ENCODE measurements at places on chromosomes 13 and 19. TPM values are rescaled to one million over a fixed set of nuclear protein-coding genes. Genes with fewer than 3 reads are reported as not detected.

GRCh38 chr19:30073152-30074000 is 131.3 kb downstream of the URI1 start:
- H3K4me1 ChIP-seq, result no peaks in the 10 kb centered on the region
- H3K36me3 ChIP-seq, result no peaks in the 10 kb centered on the region
- DNase-seq, result no peak
- H3K27me3 ChIP-seq, result no peaks in the 10 kb centered on the region
- H3K4me3 ChIP-seq, result no peak overlapping the region

DNA sequence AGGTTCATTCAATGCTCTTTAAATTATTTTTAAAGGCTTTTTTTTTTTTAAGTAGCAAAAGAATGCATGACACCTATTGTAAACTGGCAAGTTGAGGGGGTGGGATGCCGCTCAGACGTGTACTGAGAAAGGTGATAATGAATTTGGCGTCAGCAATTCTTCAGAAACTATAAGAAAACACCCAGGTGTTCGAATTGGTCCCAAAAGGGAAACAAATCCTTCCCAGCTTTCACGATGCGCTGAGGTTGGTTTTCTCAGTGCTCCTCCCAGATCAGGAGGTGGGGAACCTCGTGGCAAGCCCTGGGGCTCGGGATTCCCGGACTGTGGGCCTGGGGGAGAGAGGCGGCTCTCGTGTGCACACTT is 543 bp upstream of the FAM124A start:
- peak overlapping the region; percentile 64 for H3K4me3 ChIP-seq
- peaks cover 16% of the 10 kb centered on the region for H3K4me1 ChIP-seq
- peaks cover 4% of the 10 kb centered on the region for H3K27me3 ChIP-seq
- no peak for DNase-seq
- no peak overlapping the region for H3K27ac ChIP-seq
- H3K36me3 ChIP-seq, result no peaks in the 10 kb centered on the region

- no peak overlapping the region for H3K4me3 ChIP-seq
- H3K4me1 ChIP-seq, result no peaks in the 10 kb centered on the region
- no peaks in the 10 kb centered on the region for H3K36me3 ChIP-seq
These were observed 41.8 kb downstream of the MBD3L2B start for GRCh38 chr19:6979399-6979798.

- no peak overlapping the region for H3K27ac ChIP-seq
- no peaks in the 10 kb centered on the region for H3K36me3 ChIP-seq
- peaks cover 5% of the 10 kb centered on the region for H3K4me1 ChIP-seq
- no peak overlapping the region for H3K4me3 ChIP-seq
- DNase-seq, result no peak
- peaks cover 29% of the 10 kb centered on the region for H3K27me3 ChIP-seq
These were observed 27.1 kb upstream of the PARP4 start for GRCh38 chr13:24539500-24540165.

DNA sequence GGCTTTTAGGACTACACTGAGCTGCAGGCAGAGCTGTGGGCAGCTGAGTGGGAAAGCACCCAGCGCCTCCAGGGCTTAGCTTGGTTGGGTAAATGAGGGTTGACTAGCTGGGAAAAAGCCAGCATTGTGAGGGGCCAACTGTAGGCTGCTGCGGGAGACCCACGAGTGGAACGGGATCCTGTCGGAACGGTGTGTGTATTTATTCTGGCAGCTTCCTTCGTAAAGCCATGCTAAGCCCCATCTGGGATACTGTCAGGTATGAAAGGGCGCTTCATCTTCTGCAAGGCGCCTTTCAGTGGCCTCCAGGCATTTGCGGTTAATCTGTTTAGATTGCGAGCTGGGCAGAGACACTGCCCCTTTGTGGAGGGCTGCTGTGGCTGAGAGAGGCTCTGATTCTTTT is 39.5 kb upstream of the CNMD start:
- DNase-seq, result no peak
- no peaks in the 10 kb centered on the region for H3K4me1 ChIP-seq
- no peak overlapping the region for H3K4me3 ChIP-seq

DNA sequence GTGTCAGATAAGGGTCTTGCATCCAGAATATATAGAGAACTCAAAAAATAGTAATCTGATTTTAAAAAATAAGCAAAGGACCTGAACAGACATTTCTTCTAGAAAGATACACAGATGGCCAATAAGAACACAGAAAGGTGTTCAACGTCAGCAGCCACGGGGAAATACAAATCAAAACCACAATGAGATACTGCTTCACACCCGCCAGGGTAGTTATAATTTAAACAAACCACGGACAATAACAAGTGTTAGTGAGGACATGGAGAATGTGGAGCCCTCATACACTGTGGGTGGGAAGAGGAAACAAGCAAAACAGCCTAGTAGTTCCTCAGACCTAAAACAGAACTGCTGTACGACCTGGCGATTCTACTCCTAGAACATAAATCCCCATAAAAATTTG is 26.7 kb upstream of the NAPA start:
- no peak for DNase-seq
- no peaks in the 10 kb centered on the region for H3K27me3 ChIP-seq
- H3K4me3 ChIP-seq, result no peak overlapping the region
- H3K4me1 ChIP-seq, result no peaks in the 10 kb centered on the region
- no peaks in the 10 kb centered on the region for H3K36me3 ChIP-seq
- no peak overlapping the region for H3K27ac ChIP-seq

GRCh38 chr13:40960716-40961115 is 58.4 kb downstream of the ELF1 start:
- H3K36me3 ChIP-seq, result peaks cover 5% of the 10 kb centered on the region
- no peak overlapping the region for H3K4me3 ChIP-seq
- H3K27me3 ChIP-seq, result no peaks in the 10 kb centered on the region
- no peaks in the 10 kb centered on the region for H3K4me1 ChIP-seq
- DNase-seq, result no peak

DNA sequence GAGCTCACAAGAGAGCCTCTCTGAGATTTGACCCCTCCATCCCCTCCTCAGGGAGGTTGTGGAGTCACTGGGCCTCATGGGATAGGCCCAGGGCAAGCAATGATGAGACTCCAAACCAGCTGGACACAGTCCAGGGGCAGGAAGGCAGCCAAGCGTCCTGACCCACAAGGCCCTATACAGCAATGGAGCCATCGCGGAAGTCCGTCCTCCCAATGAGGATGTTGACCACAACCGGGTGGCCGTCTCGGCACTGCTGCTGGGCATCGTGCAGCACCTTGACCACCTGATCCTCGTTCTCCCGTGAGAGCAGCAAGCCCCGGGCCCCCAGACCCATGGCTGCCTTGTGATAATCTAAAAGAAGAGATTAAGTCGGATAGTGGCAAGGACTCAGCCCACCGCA is 7.9 kb downstream of the SYDE1 start:
- no peaks in the 10 kb centered on the region for H3K4me1 ChIP-seq
- DNase-seq, result no peak

DNA sequence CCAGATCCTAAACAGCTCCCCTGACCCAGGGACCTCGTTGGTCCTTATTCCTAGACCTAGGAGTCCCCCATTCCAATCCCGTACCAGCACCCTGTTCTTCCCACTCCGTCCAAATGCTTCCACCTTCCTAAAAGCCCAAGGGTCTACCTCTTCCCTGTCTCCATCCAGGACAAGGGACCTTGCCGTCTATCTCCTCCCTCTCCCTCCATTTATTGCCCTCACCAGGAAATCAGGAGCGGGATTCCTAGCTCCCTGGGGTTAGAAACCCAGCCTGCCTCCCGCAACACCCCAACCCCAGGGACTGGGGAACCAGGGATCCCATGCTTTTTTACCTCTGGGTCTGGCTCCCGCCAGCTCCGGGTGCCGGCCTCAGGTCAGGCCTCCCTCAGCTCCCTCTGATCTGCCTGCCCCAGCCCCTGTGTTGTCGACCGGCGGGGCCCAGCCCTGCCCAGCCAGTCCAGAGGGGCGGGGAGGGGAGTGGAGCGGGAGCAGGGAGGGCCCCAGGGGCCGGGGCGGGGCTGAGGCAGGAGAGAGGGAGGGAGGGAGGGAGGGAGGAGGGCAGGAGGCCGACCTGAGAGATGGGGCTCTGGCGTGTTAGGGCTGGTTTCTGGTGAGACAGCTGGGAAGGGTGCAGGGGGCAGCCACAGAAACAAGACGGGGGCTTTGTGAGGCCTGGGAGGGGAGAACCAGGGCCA is at the start of gene B3GNT8:
TSS of gene B3GNT8 (minus strand) at position 423 of the 695 bp plus-strand sequence. CDS start 596 bp downstream, outside the sequence.
- no peak within 1 kb of the TSS for H3K4me3 ChIP-seq
- H3K36me3 ChIP-seq, result peaks cover 18% of the 10 kb centered on the region
- H3K27me3 ChIP-seq, result no peaks in the 10 kb centered on the region
- peak within 1 kb of the TSS; percentile 70 for H3K27ac ChIP-seq
- peak; percentile 32 for DNase-seq

- H3K36me3 ChIP-seq, result no peaks in the 10 kb centered on the region
- no peak for DNase-seq
- H3K4me1 ChIP-seq, result peaks cover 17% of the 10 kb centered on the region
- H3K27me3 ChIP-seq, result no peaks in the 10 kb centered on the region
These were observed at the start of gene ICAM3 for GRCh38 chr19:10339380-10339960. TSS of gene ICAM3 (minus strand) at chr19:10339624. CDS start at chr19:10339614, 10 bp downstream.

- H3K36me3 ChIP-seq, result no peaks in the 10 kb centered on the region
- no peaks in the 10 kb centered on the region for H3K4me1 ChIP-seq
- no peak overlapping the region for H3K4me3 ChIP-seq
- H3K27ac ChIP-seq, result no peak overlapping the region
- no peaks in the 10 kb centered on the region for H3K27me3 ChIP-seq
These were observed 48.8 kb downstream of the FRY start for GRCh38 chr13:32080328-32080744.

DNA sequence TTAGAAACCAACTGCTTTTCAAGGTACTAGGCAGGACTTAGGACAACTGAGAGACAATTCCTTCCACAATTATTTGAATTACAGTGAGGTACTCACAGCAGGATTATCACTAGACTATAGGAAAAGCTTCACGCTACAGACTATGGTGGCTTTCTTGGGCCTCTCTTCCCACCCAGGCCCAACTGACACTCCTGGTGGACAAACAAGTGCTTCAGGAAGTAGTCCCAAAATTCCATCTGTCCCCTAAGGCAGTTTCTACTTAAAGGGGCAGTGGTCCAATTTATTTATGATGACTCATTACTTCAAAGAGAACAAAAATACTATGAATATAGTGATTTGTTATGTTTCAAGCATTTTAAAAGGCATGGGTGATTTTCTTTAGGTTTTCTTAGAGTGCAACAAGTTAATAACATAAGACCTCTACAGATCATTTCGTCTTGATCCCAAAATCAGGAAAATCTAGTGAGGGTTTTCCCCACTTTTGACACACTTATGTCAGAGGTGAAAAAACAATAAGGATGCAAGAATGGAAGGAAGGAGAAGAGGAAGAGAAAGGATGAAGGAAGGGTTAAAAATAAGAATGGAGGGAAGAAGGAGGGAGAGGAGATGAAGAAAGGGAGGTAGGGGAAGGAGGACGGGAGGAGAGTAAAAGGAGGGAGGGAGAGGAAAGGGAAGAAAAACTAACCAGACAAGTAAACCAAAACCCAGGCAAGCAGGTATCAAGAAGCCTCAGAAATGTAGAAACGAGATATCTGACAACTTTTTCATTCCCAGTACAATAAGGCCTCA is 100.7 kb downstream of the SERP2 start:
- H3K27ac ChIP-seq, result no peak overlapping the region
- peak; percentile 48 for DNase-seq
- H3K27me3 ChIP-seq, result no peaks in the 10 kb centered on the region
- no peaks in the 10 kb centered on the region for H3K36me3 ChIP-seq

DNA sequence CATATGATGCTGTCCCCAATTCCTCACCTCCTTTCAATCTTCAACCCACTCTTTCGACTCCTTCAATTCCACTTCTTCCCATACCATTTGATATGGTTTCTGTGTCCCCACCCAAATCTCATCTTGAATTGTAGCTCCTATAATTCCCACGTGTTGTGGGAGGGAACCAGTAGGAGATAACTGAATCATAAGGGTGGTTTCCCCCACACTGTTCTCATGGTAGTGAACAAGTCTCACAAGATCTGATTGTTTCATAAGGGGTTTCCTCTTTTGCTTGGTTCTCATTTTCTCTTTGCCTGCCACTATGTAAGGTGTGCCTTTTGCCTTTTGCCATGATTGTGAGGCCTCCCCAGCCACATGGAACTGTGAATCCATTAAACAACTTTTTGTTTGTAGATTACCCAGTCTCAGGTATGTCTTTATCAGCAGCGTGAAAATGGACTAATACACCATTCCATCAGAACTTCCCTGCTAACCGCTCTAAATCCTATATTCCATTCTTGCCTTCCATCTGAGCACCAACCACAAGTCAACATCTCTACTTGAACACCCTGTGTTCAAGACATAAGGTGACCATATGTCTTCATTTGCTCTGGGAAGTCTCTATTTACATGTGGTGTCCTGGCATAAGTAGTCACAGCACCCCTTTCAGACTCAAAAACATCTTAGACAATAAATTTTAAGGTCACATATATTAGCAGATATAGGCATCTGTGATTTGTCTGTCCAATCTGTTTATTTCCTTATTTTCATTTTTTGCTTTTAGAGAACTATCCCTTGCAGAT is 122.9 kb downstream of the TSHZ3 start:
- peaks cover 23% of the 10 kb centered on the region for H3K4me1 ChIP-seq
- no peaks in the 10 kb centered on the region for H3K36me3 ChIP-seq

DNA sequence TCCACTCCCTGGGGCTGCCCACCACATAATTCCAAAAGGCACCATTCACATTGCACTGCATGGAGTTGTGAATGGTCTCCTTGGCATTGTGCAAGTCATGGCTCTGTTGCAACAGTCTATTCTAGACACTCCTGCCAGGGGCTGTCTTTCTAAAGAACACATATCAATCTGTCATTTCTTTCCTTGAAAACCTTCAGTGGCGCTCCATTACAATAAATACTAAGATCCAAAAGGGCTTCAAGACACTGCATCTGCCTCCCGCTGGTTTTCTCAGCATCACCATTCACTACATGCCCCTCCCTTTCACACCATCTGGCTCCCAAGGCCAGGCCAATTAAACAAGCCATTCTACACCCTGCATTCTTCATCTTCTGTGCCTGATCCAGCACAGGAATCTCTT is 32.2 kb upstream of the TM9SF2 start:
- no peaks in the 10 kb centered on the region for H3K27me3 ChIP-seq
- no peak overlapping the region for H3K27ac ChIP-seq
- no peak overlapping the region for H3K4me3 ChIP-seq

GRCh38 chr19:2661615-2662014 is 40.9 kb downstream of the GNG7 start:
- no peak overlapping the region for H3K27ac ChIP-seq
- DNase-seq, result peak; percentile 41
- no peaks in the 10 kb centered on the region for H3K36me3 ChIP-seq
- H3K4me3 ChIP-seq, result no peak overlapping the region
- H3K27me3 ChIP-seq, result no peaks in the 10 kb centered on the region

GRCh38 chr13:21079221-21079620 is 17.8 kb upstream of the LATS2 start:
- no peak overlapping the region for H3K27ac ChIP-seq
- H3K36me3 ChIP-seq, result no peaks in the 10 kb centered on the region
- no peak overlapping the region for H3K4me3 ChIP-seq
- no peaks in the 10 kb centered on the region for H3K4me1 ChIP-seq

- no peaks in the 10 kb centered on the region for H3K36me3 ChIP-seq
- DNase-seq, result no peak
These were observed 238.4 kb downstream of the IRS2 start for GRCh38 chr13:109547942-109548341.

Gene IL17D
- 2.7 TPM for total RNA-seq

Gene ZNF154
- total RNA-seq, result 4.4 TPM

Gene PODNL1
- not detected for total RNA-seq

Gene FOXO1
- total RNA-seq, result 3.0 TPM

Measured in A673 (cell line).